ENCODE measurements at places on chromosomes 12 and 14. TPM values are rescaled to one million over a fixed set of nuclear protein-coding genes. Genes with fewer than 3 reads are reported as not detected.

- no peak for DNase-seq
Observed at GRCh38 chr14:103536693-103537092, 7.7 kb downstream of the TRMT61A start.

DNA sequence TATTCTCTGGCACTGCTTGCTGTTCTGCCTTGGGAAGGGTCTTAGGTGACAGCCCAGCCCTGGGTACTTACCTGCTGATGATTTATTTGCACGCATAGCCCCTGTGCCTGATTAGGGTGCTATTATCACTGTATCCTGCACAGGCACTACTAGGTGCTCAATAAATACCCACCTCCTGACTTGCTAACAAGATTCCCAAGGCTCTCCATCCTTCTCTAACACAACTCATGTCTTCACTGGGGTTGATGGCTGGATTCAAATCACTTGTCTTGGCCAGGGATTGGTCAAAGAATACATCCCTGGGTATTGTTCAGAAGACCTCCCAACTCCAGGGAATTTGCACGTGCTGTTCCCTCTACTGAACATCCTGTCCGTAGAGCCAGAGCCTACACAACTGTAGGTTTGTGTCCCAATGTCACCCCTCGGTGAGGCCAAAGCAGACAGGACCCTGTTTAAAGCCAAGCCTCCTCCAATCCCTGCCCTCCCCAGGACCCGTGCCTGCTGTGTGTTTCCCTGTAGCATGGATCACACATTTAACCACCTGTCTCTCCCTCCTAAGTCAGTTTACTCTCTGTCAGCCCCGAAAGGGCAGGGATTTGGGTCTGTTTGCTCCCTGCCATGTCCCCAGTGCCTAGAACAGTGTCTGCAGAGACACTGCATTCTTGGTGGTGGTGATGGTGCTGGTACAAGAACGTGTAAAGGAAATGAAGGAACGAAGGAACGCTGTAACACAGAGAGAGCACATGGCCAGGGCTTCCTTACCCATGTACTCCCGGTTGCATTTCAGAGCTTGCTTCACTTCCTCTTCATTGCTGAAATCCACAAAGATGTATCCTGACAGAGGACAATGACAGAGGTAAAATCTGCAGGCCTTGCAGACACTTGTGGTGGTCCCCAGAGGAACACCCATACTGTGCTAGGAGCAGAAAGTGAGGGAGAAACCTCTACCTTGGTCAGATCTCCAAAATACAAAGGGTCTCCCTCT lies 16.5 kb downstream of the RBM19 start:
- no peak for DNase-seq

DNA sequence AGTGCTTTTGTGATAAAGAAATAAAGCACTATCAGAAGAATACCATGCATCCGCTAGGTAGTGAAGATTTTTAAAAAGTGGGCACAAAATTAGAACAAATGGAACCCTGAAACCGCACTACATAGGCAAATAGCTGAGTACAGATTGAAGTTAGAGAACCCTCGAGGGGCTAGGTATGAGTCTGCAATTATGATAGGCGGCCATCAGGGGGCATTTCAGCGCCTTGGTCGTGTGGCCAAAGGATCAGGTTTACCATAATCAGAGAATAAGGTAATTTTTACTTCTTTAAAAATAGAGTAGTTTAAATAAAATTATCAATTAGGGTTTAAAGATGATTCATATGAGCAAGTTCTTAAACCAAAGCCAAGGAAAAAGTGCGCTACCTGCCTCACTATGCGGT lies 129.8 kb downstream of the TMX1 start:
- no peak for DNase-seq

DNA sequence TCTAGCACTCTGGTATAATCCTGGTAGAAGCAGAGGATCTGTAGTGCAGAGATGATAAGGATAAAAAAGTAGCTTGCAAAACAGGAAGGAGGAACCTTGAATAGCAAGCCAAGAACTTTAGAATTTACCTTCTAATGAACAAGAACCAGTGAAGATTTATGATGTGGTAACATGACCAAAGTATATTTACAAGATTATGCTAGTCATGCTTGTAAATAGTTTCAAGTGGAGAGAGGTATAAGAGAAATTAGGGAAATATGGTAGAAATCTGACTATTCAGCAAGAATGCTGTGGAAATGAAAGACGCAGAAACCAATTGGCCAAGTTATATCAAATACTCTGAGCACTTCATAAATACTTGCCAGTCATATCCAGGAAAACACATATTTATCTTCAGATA lies 47.8 kb downstream of the ERGIC2 start:
- no peak for DNase-seq

- peak; percentile 70 for DNase-seq
Observed at GRCh38 chr14:54893151-54893760, 9.4 kb downstream of the GCH1 start.

Gene CARMIL3
- 0.14 TPM for total RNA-seq

Gene AQP6
- total RNA-seq: 0.45 TPM

Gene CATSPERB
- total RNA-seq: 1.8 TPM
